ENCODE measurements at places on chromosomes 7 and 10.

GRCh38 chr10:101067356-101068083 is 5.7 kb downstream of the KAZALD1 start:
- no peak for DNase-seq

DNA sequence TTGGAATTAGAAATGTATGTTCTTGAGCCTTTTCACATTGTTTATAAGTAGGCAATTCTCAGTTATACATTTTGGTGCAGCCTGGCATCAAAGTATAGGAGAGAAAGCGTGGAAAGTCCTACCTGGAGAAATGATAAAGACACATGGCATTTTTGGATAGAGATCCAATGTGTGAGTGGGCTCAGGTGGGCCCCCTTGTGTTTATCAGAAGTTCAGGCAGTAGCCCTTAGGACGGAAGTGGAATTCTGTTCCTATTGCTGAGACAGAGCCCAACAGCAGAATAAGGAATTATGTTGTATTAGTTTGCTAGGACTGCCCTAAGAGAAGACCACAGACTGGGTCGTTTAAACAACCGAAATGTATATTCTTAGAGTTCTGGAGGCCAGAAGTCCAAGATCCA is 85.2 kb upstream of the AMPH start:
- no peak for DNase-seq

DNA sequence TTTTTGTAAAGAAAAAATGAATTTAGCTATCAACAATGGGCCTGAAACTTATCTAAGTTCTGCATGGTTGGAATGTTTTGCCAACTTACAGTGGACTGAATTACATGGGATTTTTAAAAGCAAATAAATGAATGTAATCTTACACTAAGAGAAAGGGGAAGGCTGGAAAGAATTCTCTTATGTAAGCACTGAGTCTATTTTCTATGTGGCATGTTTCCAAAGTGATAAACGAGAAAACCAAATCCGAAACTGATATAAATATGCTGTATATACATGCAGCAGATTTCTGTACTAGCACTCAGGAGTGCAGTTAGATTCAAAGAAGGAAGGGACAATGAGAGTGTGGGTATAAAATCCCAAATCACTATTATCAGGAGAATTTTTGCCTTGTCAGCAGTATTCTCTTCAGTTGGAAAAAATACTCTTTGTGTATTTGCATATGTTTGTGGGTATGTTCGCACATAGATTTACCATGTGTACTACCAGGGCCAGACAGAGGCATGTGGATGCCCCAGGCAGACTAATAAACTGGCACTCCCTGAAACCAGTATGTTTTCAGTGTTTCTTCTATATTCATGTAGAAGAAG is 334.3 kb upstream of the SEMA3D start:
- no peak for DNase-seq

DNA sequence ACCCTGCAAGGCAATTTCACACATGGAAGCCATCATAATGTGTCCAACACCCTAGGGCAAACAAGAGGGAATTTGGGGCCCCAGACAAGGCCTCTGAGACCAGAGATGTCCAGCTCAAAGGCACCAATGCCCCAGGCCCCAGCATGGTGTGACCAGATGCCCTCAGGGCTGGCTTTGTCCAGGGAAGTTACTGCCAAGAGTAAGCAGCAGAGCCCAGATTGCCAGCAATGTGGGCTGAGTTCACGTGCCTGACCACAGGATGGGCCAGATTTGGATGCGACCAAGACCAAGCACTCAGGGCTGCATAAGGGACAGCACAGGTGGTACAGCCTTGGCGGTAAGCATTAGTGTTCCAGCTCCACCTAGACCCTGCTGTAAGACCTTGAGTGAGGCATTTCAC is 12.7 kb downstream of the MYOF start:
- no peak for DNase-seq

DNA sequence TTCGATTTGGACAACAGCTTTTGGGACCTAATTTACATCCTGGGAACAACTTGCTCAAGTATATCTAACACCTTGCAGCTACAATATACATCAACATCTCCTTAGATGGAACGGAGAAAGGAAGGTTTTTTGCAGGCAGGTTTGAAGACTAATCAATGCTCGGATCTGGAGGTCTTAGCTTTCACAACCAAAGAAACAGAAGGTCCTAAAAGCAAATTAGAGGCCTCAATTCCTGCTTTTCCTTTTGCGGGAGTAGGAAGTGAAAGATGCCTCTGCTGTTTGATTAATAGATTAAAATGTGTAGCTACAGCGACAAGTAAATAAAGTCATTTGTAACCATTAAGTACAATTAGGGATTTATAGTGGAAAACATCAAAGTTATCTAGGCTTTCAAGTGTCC is 3.7 kb upstream of the SP8 start:
- no peak for DNase-seq

DNA sequence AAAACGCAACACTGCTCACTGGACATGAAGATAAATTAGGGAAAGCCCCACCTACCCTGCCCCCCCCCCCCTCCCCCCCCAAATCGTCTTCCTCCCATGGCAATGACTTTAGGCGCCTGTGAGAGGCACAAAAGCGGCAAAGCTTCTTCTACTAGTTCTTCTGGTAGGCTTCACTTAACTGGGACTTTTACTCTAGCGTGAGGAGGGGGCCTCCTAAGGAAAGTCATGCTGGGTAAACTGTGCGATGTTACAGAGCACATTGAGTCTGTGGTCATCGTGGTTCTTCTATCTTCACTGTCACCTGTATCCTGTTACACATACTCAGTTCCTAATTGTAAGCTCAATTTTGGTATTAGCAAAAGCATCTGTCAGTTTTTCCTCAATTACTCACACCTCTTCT is 25.1 kb downstream of the HSPB1 start:
- no peak for DNase-seq

Data from epithelial cell of proximal tubule (primary cell).